ENCODE measurements at places on chromosomes 4 and X.

- no peak for DNase-seq
Observed at GRCh38 chr4:152033621-152034020, 272.8 kb upstream of the GATB start.

DNA sequence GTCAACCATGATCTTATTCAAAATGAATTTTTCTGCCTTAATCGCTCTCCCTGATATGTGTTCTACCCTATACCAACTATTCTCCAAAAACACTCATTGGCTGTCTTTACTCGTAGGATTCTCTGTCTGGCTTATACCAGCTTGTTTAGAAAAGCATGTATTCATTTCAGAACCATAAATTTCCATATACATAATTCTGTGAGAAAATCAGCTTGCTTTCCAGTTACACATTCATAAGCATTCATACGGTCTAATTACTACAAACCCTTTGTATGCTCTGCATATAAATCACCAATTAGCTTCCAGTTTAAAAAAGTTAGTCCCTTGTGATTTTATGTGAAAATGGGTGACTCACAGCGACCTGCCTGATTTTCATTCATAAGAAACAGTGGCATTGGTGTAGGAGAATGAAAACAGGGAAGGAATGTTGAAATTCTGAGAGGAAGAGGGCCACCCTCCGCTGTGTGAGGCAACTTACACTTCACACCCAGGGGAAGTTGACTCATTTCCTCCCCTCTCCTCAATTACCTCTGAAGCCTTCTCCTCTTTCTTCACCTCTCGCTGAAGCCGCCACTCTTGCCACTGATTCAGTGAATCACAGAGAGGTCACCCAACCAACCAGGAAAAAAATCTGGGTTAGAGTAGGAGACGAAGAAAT lies 63.3 kb downstream of the MEPE start:
- DNase-seq: no peak

DNA sequence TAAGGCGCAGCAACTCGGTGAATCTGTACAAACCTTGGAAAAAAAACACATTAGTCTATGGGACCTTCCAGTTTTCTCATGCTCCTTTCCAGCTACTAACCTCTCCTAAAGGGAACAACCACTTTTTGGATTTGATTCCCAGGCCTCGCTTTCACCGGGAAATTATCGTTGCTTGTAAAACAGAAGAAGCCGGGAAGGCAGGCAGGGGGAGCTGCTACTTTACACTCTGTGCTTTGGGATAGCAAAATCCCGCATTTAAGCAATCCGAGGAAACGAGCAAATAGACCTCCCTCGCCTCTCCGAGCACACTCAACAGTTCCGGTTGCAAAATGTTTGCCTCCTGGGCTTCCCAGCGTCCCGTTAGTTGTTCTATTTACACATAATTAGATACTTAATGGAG lies 1.2 kb downstream of the CD38 start:
- no peak for DNase-seq

DNA sequence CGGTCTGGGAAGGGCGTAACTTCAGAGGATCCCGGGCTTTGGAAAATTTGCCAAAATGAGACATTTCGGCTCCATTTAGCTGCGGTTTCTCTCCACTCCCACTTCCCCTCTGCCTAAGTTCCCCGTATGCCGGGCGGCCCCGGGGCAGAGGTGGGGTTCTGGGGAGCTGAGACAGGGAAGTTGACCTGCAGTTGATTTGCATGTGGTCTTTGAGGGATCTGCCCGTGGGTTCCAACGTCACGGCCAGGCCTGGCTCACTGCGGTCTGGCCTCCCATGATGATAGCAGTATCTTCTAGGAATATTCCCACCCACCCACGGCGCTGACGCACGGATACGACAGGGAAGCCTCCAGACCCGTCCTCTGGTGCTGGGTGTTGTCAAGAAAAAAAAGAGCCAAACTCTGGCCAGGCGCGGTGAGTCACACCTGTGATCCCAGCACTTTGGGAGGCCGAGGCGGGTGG lies 27.3 kb upstream of the CRLF2 start:
- peak; percentile 18 for DNase-seq

- no peak for DNase-seq
Observed at GRCh38 chrX:141724186-141724585, 25.6 kb upstream of the SPANXD start.

GRCh38 chrX:118975831-118976598 lies 1.6 kb downstream of the LONRF3 start:
- DNase-seq: peak; percentile 81
